Thymus (tissue), 14 donors: ENCODE measurements at places on chromosomes 12 and 14. TPM values are rescaled to one million over a fixed set of nuclear protein-coding genes. Genes with fewer than 3 reads are reported as not detected.

- no peaks in the 10 kb centered on the region for H3K4me1 ChIP-seq
- H3K4me3 ChIP-seq = no peak overlapping the region
- no peaks in the 10 kb centered on the region for H3K36me3 ChIP-seq
- H3K27me3 ChIP-seq = no peaks in the 10 kb centered on the region
- DNase-seq = no peak
- H3K27ac ChIP-seq = no peak overlapping the region
Measured at GRCh38 chr14:81710232-81710845, 176.7 kb upstream of the SEL1L start.

DNA sequence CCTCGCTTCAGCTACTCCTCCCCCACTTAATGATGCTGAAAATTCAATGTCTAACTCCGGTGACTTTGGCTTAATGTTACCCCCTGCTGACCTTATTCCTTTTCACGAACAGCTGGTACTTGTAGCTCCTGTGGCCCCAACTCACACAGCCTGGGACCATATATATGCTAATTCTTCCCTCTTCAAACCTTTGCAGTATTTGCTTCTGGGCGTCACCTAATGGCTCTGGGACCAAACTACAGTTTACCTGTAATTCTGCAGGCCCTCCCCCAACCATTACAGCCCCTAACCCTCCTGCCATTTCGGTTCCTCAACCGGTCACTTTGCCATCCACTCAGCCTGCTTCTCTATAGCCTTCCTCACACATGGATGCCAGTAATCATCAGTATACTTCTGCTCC lies 29.6 kb upstream of the C12orf75 start:
- H3K27ac ChIP-seq = no peak overlapping the region
- H3K4me1 ChIP-seq = no peaks in the 10 kb centered on the region
- no peak for DNase-seq
- no peaks in the 10 kb centered on the region for H3K27me3 ChIP-seq
- H3K36me3 ChIP-seq = no peaks in the 10 kb centered on the region
- H3K4me3 ChIP-seq = no peak overlapping the region

Gene AKT1
- 56.2 TPM for total RNA-seq

DNA sequence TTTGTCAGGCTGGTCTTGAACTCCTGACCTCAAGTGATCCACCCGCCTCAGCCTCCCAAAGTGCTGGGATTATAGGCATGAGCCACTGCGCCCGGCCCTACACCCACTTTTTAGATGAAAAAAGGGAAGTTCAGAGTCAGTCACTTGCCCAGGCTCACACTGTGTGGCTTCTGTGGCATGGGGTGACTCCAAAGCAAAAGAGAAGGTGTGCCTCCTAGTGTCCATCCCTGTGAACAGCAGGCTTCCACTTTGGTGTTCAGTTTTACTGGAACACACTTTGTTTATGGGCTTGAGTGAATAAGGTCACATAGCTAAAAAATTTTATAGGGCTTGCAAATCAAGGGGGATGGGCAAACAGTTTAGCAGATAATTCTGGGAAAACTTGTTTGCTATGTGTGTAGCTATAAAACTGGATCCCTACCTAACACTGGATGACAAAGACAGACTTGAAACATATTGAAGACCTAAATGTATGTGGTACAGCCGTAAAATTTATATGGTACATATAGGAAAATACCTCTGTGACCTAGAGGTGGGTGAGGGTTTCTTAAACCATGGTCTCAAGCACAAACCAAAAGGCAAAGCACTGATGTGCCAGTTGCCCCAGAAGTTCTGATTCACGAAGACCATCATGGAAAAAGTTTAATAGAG lies 54.9 kb downstream of the EID3 start:
- H3K27ac ChIP-seq = no peak overlapping the region
- DNase-seq = peak; percentile 54
- H3K4me1 ChIP-seq = no peaks in the 10 kb centered on the region
- no peaks in the 10 kb centered on the region for H3K36me3 ChIP-seq
- H3K4me3 ChIP-seq = no peak overlapping the region

- DNase-seq = no peak
- H3K27ac ChIP-seq = peak overlapping the region; percentile 62
- H3K4me1 ChIP-seq = peaks cover 26% of the 10 kb centered on the region
- peaks cover 13% of the 10 kb centered on the region for H3K27me3 ChIP-seq
- H3K4me3 ChIP-seq = peak overlapping the region; percentile 60
Measured at GRCh38 chr12:64610660-64611340, 505 bp downstream of the RASSF3 start.

DNA sequence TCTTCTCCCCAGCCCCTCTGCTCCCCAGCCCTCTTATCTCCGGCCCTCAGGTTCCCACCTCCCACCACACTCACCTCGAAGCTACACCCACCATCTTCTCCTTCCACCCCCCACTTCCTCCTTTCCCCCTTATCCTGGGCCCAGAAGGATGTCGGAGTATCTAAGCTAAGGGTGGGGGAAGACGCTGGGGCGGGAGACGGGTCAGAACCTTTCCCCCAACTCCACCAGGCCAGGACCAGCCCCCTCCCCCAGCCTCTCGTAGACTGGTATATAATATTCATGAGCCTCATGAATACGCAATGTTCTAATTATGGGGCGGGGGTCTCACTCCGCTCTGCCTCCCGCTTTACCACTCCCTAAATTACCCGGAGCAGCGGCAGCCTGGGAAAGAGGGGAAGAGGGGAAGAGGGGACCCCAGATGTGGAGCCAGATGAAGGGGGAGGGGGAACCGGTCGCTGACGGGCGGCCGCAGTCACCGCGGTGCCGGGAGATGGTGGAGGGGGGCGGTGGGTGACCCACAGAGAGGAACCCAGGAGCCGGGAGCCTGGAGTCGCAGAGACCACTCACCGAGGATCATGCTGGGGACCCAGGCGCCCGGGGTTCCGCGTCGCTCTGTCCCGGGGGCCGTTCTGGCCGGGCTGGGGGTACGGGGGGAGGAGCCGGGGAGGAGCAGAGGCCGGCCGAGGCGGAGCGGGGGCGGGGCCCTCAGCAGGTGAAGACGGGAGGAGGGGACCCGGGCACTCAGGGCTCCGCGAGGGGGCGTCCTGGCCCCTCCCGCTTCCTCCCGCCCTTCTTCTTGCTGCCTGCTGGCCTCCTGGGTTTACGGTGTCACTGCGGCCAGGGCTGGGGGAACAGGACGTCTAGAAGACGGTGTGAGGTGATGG lies 6.4 kb upstream of the ZNF385A start:
- peaks cover 6% of the 10 kb centered on the region for H3K36me3 ChIP-seq
- H3K27ac ChIP-seq = peak overlapping the region; percentile 71
- peaks cover 65% of the 10 kb centered on the region for H3K4me1 ChIP-seq
- peak overlapping the region; percentile 80 for H3K4me3 ChIP-seq

Gene FAM222A
- 0.71 TPM for total RNA-seq

DNA sequence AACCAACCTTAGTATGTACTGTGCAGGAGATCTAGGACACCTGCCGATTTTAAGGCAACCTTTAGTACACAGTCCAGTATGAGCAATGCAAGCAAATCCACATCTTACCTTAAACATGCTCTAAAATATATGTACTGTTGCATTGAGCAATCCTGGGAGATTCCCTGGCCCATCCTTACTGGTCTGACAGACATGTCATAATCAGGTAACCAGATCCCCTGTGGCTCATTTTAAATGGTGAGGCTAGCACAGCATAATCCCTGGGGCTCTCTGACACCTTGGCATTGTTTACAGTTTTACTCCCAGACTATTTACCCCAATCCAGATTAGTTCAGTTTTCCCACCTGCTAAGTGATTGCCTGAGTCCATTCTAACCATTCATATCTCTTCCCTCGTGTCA lies 15.1 kb downstream of the BMAL2 start:
- no peaks in the 10 kb centered on the region for H3K27me3 ChIP-seq
- no peak for DNase-seq
- no peaks in the 10 kb centered on the region for H3K36me3 ChIP-seq
- H3K27ac ChIP-seq = no peak overlapping the region
- H3K4me3 ChIP-seq = no peak overlapping the region

GRCh38 chr12:73815072-73815645 lies 722.5 kb upstream of the ATXN7L3B start:
- H3K27ac ChIP-seq = no peak overlapping the region
- no peaks in the 10 kb centered on the region for H3K27me3 ChIP-seq
- no peak for DNase-seq
- H3K4me3 ChIP-seq = no peak overlapping the region

Gene ACSM4
- not detected for total RNA-seq

- DNase-seq = no peak
- no peak overlapping the region for H3K27ac ChIP-seq
- H3K4me1 ChIP-seq = no peaks in the 10 kb centered on the region
- no peak overlapping the region for H3K4me3 ChIP-seq
Measured at GRCh38 chr14:82626156-82627066, 1092.8 kb upstream of the SEL1L start.

- H3K4me1 ChIP-seq = no peaks in the 10 kb centered on the region
- no peaks in the 10 kb centered on the region for H3K36me3 ChIP-seq
- no peaks in the 10 kb centered on the region for H3K27me3 ChIP-seq
- no peak overlapping the region for H3K4me3 ChIP-seq
Measured at GRCh38 chr14:96960598-96961116, 163.5 kb downstream of the VRK1 start.

GRCh38 chr12:6078398-6079096 lies 45.9 kb downstream of the VWF start:
- H3K27ac ChIP-seq = no peak overlapping the region
- H3K36me3 ChIP-seq = no peaks in the 10 kb centered on the region
- no peak for DNase-seq
- no peak overlapping the region for H3K4me3 ChIP-seq
- H3K4me1 ChIP-seq = peaks cover 26% of the 10 kb centered on the region
- H3K27me3 ChIP-seq = peaks cover 16% of the 10 kb centered on the region

DNA sequence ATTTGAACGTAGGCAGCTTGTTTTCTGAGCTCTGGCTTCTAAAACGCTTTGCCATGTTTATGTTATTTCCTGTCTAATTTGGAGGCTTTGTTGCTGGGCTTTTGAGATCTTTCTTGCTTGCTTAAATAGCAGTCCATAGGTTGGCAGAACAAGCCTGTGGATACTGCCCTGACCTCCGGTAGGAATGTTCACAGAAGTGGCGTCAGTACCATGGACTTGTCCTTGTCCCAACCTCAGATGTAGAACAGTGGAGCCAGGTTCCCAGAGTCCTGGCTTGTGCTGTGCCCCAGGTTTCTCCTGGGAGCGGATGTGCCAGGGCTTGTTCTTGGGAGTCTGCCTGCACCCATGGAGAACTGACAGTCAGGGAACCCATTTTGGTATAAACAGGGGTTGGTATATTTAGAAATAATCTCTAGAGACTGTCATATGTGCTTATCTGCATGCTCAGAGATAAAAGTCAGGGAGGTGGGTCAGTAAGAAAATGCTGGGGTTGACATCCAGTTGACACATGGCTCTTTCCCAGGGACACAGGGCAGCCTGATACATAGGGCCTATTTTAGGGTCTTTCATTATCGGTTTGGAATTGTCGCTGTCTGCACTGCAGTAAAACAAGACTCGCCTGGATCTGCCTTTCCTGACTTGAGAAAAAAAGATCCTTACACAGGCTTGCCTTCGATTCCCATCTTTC lies 22.9 kb downstream of the CACNA1C start:
- no peaks in the 10 kb centered on the region for H3K27me3 ChIP-seq
- no peaks in the 10 kb centered on the region for H3K4me1 ChIP-seq
- H3K27ac ChIP-seq = no peak overlapping the region
- no peak overlapping the region for H3K4me3 ChIP-seq
- no peak for DNase-seq

Gene CLEC4A
- total RNA-seq = 11.0 TPM

- peaks cover 7% of the 10 kb centered on the region for H3K4me1 ChIP-seq
- no peaks in the 10 kb centered on the region for H3K27me3 ChIP-seq
- DNase-seq = no peak
- no peaks in the 10 kb centered on the region for H3K36me3 ChIP-seq
- H3K27ac ChIP-seq = no peak overlapping the region
Measured at GRCh38 chr14:58200846-58201245, 897 bp downstream of the ACTR10 start.

GRCh38 chr12:92574051-92574783 lies 128.6 kb upstream of the PLEKHG7 start:
- no peak for DNase-seq
- H3K27me3 ChIP-seq = no peaks in the 10 kb centered on the region
- H3K27ac ChIP-seq = no peak overlapping the region
- no peak overlapping the region for H3K4me3 ChIP-seq

Gene SYT1
- 1.5 TPM for total RNA-seq

DNA sequence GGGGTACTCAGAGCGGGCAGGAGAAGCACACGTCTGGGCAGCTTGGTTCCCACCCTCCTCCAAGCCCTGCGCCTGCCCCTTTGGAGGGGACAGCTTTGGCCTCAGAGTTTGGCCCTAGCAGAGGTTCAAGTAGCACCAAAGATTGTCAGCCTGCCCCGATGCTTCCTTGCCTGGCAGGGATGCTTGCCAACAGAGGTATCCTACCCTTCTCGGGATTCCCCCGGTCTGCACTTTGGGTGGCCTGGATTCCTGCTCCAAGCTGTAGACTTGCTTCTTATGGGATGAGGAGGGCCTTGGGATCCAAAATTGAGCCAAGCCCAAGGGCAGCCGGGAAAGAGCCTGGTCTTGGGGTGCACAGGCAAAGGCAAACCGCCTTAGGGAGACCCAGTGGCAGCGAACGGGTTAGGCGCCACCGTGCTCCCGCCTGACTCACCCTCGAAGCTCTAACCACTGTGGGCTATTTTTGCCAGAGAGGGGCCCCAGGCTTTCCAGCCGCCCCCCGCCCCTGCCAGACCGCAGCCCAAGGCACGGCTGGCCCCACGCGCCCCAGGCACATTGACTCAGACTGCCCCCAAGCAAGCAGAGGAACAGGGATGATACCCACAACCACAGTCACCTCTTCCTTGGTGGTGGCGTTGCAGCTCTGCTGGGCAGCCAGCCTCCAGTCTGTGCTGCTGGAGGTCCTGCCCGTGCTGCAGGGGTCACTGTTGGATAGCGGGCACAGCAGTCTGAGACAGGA lies 847 bp upstream of the WNT10B start:
- H3K4me3 ChIP-seq = no peak overlapping the region
- peaks cover 2% of the 10 kb centered on the region for H3K36me3 ChIP-seq
- H3K27ac ChIP-seq = no peak overlapping the region
- H3K27me3 ChIP-seq = peaks cover 72% of the 10 kb centered on the region

DNA sequence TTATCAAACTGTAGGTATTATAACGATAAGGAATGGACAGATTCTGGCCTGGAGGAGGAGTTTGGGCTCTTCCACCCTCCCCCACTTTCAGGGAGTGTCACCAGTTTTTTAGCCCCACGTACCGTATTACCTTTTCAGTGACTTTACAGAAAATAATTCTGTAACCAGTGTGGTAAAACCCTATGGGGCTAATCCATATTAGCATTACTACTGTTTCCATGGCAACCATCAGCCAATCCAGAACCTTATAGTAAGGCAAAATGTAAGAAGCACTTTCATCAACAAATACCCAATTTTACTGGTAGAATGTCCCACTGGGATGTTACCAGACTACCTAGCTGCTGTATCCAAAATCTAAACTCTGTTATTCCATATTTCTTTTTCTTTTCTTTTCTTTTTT lies 50.7 kb downstream of the BICDL1 start:
- H3K4me1 ChIP-seq = no peaks in the 10 kb centered on the region
- H3K4me3 ChIP-seq = no peak overlapping the region
- no peaks in the 10 kb centered on the region for H3K27me3 ChIP-seq
- no peak overlapping the region for H3K27ac ChIP-seq
- no peak for DNase-seq

- no peaks in the 10 kb centered on the region for H3K27me3 ChIP-seq
- H3K4me3 ChIP-seq = no peak overlapping the region
- DNase-seq = no peak
- H3K4me1 ChIP-seq = no peaks in the 10 kb centered on the region
- no peaks in the 10 kb centered on the region for H3K36me3 ChIP-seq
- H3K27ac ChIP-seq = no peak overlapping the region
Measured at GRCh38 chr12:54602661-54603060, 14.2 kb upstream of the PPP1R1A start.
